ENCODE measurements at places on chromosomes 1 and 21.

- no peak for DNase-seq
These were observed 539.7 kb upstream of the DAB1 start for GRCh38 chr1:57963581-57963980.

GRCh38 chr21:46295996-46296752 lies 10.0 kb downstream of the YBEY start:
- peak; percentile 96 for DNase-seq

DNA sequence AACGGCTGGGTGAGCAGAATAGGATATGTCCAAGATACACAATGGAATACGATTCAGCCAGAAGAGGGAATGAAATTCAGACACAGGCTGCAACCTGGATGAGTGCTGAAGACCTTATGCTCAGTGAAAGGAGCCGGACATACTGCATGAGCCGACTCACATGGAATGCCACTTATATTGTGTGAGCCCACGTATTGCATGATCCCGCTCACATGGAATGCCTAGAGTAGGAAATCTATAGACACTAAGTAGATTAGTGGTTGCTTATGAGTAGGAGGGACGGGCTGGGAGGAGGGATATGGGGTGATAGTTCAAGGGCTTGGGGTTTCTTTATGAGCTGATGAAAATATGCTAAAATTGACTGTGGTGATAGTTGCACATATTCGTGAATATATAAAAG lies 26.8 kb downstream of the TMPRSS2 start:
- peak; percentile 60 for DNase-seq

GRCh38 chr1:191620883-191621282 lies 537.4 kb upstream of the RGS18 start:
- DNase-seq, result no peak

- DNase-seq, result no peak
These were observed 127.4 kb downstream of the DHRS3 start for GRCh38 chr1:12490532-12491142.

GRCh38 chr1:149917571-149918144 lies at the start of gene SV2A:
Gene SV2A (minus strand): TSS chr1:149917844. CDS start chr1:149913840, 4,004 bp downstream.
- peak; percentile 65 for DNase-seq

DNA sequence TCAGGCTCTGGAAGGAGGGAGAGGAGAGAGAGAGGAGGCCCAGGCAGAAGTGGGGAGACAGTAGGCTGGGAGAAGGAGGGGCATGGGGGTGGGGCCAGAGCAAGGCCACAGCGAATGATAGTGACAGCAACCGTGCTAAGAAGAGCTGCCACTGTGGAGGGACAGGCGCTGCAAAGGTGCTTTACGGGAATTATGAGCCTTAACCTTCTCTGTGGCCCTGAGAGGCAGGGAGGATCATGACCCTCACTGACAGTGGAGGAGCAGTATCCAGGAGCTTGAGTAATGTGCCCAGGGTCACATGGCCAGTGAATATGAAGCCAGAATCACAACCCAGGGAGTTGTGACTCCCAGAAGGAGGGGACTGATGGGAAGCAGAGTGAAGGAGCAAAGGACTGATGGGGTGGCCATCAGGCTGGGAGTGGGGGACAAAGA lies 53.4 kb upstream of the RPL11 start:
- DNase-seq, result no peak

DNA sequence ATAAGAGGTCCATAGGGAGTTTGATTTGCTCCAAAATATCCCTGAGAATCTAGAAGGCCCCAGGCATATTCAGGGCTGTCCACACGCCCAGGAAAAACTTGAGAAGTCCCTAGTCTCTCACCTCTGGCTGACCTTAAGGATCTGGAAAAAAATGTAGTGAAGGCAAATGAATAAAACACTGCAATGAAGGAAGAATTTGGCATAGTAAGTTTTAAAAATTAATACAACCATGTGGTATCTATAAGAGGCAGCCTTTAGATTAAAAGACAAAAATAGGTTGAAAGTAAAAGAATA lies 91.3 kb downstream of the COLGALT2 start:
- no peak for DNase-seq

DNA sequence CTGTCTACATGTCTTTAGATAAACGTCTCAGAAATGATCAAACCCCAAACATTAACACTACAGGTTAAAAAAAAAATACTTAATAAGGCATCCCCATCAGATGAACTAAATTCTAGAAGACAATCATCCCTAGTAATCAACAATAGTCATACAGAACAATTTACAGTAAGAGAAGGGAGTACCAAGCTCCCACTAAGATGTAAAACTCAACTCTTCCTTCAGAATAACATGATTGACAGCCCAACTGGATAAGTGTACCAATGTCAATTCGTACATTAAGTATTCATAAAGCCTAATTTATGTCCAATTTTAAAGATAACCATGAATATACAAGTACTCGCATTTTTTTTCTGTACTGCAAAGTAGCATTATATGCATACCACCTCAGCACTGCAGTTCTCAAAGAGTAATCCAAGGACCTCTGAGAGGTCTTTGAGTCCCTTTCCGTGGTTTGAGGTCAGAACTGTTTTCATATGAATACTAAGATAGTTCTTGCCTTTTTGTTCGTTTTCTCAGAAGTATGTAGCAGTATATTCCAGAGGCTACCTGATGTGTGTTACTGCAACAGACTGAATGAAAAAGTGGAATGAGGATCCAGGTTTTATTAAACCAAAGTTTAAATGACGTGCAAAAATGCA lies 6.6 kb downstream of the SCAF4 start:
- DNase-seq, result no peak

DNA sequence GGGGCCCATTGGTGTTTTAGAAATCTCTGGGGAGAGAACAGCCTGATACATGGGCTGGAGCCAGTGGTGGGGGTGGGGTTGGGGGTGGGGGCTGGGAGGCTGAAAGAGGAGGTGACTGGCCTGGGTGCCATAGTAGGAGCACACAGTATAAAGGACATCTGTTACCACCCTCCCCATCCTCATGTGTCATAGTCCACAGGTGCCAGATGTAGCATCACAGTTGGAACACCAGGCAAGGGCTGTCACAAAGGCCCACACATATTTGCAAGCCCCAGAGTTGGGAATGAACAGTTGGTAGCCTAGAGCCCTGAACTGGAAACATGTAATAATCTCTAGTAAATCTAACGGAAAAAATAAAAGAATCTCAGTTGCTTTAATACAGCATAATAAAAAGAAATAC lies 55.1 kb upstream of the CR2 start:
- DNase-seq, result no peak

Data from AG10803 (cell line).